ENCODE measurements at places on chromosomes 1 and 21.

GRCh38 chr1:30404341-30404740 lies 319.0 kb downstream of the MATN1 start:
- DNase-seq, result no peak

DNA sequence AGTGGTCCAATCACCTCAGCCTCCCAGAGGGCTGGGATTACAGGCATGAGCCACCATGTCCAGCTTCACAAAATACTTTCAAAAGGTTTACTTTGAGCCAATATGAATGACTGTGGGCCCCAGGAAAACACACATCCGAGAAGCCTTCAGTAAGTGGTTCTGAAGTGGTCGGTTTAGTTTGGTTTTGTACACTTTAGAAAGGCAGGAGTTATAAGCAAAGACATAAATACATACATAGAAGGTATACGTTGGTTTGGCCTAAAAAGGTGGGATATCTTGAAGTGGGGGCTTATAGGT lies 3.2 kb upstream of the MIB2 start:
- no peak for DNase-seq

GRCh38 chr1:241605146-241605805 lies 34.9 kb downstream of the CHML start:
- DNase-seq, result no peak

DNA sequence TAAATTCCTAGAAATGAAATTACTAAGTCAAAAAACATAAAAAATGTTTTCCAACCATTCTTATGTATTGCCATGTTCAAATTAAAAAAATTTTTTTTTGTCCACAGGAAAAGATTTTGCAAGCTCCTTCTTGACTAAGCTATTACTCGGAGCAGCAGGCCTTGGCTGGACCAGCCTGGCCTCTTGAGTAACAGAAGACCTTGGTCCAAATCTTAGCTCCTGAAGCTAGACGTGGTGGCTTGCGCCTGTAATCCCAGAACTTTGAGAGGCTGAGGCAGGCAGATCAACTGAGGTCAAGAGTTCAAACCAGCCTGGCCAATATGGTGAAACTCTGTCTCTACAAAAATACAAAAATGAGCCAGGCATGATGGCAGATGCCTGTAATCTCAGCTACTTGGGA lies 77.6 kb downstream of the CLSTN1 start:
- DNase-seq, result no peak

- DNase-seq, result no peak
Measured at GRCh38 chr21:44874240-44874496, 678 bp upstream of the PTTG1IP start.

DNA sequence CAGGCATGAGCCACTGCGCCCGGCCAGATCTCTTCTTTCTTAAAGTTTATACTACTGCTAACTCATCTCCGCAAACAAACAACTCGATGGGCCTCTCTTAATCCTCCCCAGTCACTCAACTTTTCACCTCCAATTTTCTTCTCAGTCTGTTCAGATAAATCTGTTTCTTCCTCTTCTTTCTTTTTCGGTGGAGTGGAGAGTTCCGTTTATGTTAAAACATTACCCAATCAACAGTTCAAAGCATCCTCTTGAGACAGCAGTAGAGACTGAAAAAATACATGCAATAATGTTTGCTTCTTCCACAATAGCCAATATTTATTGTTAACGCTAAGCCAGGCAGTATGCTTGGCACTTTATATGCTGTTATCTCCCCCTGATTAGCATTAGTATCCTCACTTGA lies 1.4 kb upstream of the ANKRD13C start:
- DNase-seq, result no peak

DNA sequence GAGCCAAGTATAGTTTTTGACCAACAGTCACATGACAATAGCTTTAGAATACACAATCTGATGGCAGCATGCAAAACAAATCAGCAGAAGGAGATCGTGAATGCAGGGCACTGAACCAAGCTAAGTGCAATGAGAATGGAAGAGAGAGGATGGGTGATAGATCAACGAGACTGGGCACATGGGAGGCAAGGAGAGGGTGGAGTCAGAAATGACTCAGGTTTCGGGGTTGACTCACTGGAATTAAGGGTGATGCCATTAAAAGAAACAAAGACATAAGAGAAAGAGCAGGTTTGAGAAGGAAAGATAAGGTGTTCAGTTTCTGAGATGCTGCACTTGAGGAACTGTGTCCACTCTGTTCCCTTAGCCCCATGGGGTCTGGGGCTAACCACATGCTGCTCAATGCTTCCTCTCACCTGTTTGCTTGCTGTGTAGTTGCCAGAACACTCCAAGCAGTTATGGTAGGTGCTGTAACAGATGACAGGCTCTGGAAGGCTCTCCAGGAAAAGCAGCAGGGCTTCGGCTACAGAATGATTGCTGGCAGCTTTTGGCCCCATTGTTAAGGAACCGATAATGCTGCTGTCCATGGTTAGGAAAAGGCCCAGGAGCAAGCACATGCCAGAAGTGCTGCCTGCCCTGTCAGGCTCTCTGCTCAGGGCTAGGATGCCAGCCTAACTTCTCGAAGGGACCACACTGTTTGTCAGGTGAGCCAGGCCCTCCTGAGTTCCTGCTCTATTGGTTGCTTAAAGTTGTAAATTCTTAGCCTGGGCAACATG lies 6.1 kb upstream of the MTF1 start:
- DNase-seq, result peak; percentile 15

- DNase-seq, result no peak
Measured at GRCh38 chr1:66274634-66275033, 259.3 kb upstream of the SGIP1 start.

DNA sequence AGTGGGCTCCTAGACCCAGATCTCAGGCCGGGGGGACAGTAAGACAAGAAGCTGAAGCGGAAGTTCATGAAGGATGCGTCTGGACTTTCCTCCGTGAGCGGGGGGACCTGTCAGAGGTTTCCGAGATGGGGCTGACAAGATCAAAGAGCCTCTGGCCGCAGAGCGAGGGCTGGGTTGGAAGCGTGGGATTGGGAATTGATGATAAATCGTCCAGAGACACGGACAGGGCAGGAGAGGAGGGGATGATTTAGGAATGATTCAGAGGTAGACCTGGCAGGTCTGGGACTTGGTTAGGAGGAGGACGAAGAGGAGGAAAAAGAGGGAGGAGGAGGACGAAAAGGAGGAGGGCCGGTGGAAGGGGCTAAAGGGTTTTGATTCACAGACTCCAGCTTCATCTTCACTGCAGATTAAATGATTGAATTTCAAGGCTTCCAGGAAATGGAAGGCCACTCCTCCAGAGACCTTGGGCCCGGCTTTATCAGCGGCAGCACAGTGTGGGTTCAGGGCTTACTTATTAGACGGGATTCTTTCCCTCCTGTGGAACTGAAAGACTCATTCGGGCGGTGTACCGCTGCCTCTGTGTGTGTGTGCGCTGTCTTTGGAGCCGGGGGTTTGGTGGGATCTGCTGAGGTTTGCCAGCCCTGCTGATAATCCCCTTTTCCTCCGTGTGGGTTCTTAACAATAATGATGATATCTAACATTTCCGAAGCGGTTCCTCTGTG lies 85.7 kb upstream of the SLC45A1 start:
- DNase-seq, result no peak

- peak; percentile 32 for DNase-seq
Measured at GRCh38 chr1:93093332-93094006, 14.4 kb downstream of the MTF2 start.

- DNase-seq, result no peak
Measured at GRCh38 chr1:55993646-55994318, 585.6 kb downstream of the PLPP3 start.

DNA sequence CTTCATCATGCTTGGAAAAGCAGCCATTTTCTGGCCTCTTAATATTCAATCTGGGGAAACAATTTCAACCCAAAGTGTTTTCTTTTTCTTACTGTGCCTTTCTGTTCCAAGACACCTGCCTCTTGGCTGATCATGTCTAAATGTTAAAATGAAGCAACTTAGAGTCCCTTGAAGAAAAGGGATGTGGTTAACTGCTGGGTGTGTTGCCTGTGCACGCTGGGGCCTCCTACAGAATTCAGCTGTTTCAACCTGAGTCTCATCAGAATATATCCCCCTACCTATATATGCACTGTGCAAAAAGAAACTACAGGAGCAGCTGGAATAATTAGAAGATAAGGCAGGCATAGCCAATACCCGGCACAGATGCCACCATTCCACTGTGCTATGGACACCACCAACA lies 222.0 kb downstream of the OMA1 start:
- no peak for DNase-seq

DNA sequence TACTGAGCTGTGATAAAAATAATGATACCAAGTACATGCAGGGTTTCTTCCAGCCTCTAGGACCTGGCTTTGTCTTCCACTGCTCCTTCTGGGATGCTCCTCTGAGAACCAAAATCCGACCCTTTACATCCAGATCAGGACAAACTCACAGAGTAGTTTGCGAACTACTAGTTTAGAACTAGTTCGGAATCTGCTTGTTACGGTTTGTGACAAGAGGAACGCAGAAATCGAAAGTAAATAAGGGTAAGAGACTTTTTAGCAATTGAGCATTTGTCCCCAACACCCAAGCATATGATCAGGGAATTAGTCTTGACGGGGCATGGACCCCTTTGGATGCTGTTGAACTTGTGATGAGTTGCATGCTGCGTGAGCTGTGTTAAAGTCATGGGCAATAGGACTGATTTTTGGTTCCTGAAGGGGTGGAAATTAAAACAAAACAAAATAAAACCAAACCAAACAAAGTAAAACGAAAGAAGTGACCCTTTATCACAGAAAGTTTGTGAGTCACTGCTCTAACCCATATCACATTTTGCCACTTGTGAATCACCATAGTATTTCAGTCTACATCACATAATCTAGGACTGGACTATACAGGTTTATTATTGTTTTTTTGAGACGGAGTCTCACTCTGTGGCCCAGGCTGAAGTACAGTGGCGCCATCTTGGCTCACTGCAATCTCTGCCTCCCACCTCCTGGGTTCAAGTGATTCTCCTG lies 35.7 kb upstream of the ERRFI1 start:
- peak; percentile 57 for DNase-seq
